ENCODE measurements at places on chromosomes 12 and 14. TPM values are rescaled to one million over a fixed set of nuclear protein-coding genes. Genes with fewer than 3 reads are reported as not detected.

RPGRIP1 gene
- total RNA-seq = 0.48 TPM

RNASE2 gene
- 2.0 TPM for total RNA-seq

CLEC4E gene
- total RNA-seq = 2.0 TPM

ACRBP gene
- total RNA-seq = 0.59 TPM

CLEC12A gene
- total RNA-seq = not detected

CD69 gene
- total RNA-seq = 21.4 TPM

POC1B gene
- 16.0 TPM for total RNA-seq

CRADD gene
- 49.8 TPM for total RNA-seq

ACSM4 gene
- total RNA-seq = not detected

RFX4 gene
- total RNA-seq = 0.64 TPM

SYNE2 gene
- 303 TPM for total RNA-seq

CPM gene
- total RNA-seq = 1,281 TPM

GRIP1 gene
- 6.3 TPM for total RNA-seq

ASCL1 gene
- total RNA-seq = not detected

KRT78 gene
- total RNA-seq = not detected

ORAI1 gene
- 6.0 TPM for total RNA-seq

CREBL2 gene
- total RNA-seq = 55.7 TPM

EPYC gene
- not detected for total RNA-seq

PTCSC3 gene
- total RNA-seq = not detected

FSCB gene
- total RNA-seq = not detected
